ENCODE measurements at places on chromosomes 2 and 18. TPM values are rescaled to one million over a fixed set of nuclear protein-coding genes. Genes with fewer than 3 reads are reported as not detected.

GRCh38 chr18:50917021-50917420, 38.1 kb downstream of the ME2 start:
- H3K27ac ChIP-seq: no peak overlapping the region
- no peak overlapping the region for H3K4me3 ChIP-seq
- no peaks in the 10 kb centered on the region for H3K4me1 ChIP-seq
- no peak for DNase-seq
- no peaks in the 10 kb centered on the region for H3K36me3 ChIP-seq
- H3K27me3 ChIP-seq: no peaks in the 10 kb centered on the region

GRCh38 chr2:24621779-24622538, 130.9 kb downstream of the NCOA1 start:
- H3K4me3 ChIP-seq: no peak overlapping the region
- H3K36me3 ChIP-seq: no peaks in the 10 kb centered on the region
- no peak for DNase-seq
- no peak overlapping the region for H3K27ac ChIP-seq

DNA sequence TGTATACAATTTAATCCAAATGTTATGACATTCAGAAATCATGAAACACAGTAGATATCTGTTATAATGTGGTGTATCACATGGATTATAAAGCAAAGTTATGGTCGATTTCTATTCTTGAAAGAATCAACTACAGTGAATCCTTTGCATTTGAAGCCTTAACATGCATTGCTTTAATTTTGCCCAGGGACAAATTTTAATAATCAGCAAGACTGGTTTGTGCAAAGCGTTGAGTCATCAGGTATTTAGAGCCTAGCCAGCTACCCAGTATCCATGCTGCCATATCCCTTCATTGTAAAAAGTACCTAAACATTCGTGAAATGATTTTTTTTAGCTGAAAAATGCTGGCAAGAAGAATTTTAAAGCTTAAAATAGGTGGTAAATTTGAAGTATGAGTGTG, 8.9 kb upstream of the SPDYA start:
- no peak overlapping the region for H3K4me3 ChIP-seq
- H3K4me1 ChIP-seq: peaks cover 18% of the 10 kb centered on the region
- DNase-seq: no peak
- no peaks in the 10 kb centered on the region for H3K27me3 ChIP-seq
- no peak overlapping the region for H3K27ac ChIP-seq

- no peaks in the 10 kb centered on the region for H3K36me3 ChIP-seq
- H3K27ac ChIP-seq: no peak overlapping the region
- peaks cover 39% of the 10 kb centered on the region for H3K4me1 ChIP-seq
- no peaks in the 10 kb centered on the region for H3K27me3 ChIP-seq
- DNase-seq: no peak
Observed at GRCh38 chr2:9539531-9539930, 16.1 kb downstream of the ADAM17 start.

DNA sequence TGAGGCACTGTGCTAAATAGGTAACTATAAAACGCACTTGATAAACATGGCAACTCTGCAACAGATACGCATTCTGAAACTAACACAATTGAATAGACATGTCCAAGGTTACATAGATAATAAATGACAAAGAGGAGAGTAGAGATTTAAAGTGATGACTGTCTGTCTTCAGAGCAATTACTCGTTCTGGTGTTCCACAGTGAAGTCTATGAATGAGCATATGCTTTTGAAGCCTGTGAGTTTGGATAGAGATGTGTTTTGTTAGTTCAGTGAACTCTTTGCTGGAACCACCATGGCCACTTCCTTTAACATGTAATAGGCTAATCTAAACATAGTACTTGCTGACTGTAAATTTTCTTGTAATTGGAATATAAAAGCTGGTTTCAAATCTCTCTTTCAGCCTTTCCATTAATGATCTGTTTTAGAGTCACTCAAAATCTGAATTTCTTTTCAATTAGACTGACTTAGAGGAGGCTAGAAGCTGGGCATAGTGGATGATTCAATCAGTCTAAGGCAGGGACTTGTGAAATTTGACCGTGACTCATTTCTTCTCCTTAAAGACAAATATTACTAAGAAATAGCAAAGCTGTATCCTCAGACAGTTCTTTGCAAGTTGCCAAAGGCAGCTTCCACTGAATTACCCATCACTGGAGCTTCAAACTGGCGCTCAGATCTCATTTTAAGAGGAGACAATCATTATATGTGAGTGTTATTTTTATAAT, 1130.1 kb upstream of the CELF4 start:
- H3K4me1 ChIP-seq: no peaks in the 10 kb centered on the region
- H3K27ac ChIP-seq: no peak overlapping the region
- H3K4me3 ChIP-seq: no peak overlapping the region
- H3K36me3 ChIP-seq: no peaks in the 10 kb centered on the region

Gene GCA
- total RNA-seq: 22.5 TPM

Gene UNC80
- not detected for total RNA-seq

Gene RFX8
- 0.14 TPM for total RNA-seq
